D721Med (cell line): ENCODE measurements at places on chromosomes 3 and 15.

GRCh38 chr3:9727041-9727595 lies 4.4 kb upstream of the BRPF1 start:
- DNase-seq, result no peak

- no peak for DNase-seq
Observed at GRCh38 chr15:60803059-60803458, 324.1 kb upstream of the ICE2 start.

GRCh38 chr3:102525624-102526023 lies 90.8 kb downstream of the ZPLD1 start:
- no peak for DNase-seq

GRCh38 chr3:3551981-3552380 lies 247.2 kb upstream of the LRRN1 start:
- DNase-seq, result no peak

GRCh38 chr15:39884351-39884750 lies 35.7 kb downstream of the GPR176 start:
- no peak for DNase-seq

GRCh38 chr3:122690096-122690495 lies 9.5 kb downstream of the PARP14 start:
- no peak for DNase-seq

- DNase-seq, result no peak
Observed at GRCh38 chr15:76293361-76293760, 17.9 kb downstream of the ETFA start.

GRCh38 chr3:195895861-195896360 lies 12.4 kb downstream of the TNK2 start:
- no peak for DNase-seq

DNA sequence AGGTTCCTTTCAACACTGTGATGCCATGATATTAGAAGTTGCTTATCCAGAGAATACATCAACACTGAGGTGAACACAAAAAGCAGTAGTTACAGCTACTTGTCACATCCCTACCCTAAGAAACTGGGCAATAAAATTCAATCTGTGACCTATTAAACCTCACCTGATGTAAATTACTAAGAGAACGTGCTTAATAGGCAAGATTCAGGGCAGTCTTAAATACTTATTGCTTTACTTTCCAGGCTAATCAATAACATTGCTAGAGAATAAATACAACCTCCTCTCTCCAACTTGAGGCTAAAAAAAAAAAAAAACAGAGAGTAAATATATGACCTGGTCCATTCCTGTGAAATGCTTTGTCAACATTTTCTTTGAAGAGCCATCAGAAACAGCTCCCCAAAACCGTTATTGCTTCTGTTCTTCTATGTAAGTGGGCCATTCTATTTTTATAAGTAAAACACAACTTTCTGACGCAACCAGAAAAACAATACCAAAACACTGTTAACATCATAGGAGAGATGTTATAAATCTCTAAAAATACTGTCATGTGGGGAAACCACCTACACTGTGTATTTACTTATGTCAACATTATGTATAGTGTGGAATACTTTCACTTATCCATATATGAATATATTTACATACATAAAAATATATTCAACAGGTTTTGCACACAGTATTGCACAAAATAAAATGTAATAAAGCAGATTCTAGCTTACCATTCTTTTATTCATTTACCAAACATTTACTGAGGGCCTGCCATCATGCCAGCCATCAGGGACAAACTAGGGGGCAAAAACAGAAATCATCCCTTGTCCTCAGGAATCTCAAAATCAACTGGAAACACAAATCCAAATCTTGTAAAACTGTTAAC lies 2.7 kb downstream of the NKIRAS1 start:
- DNase-seq, result no peak

DNA sequence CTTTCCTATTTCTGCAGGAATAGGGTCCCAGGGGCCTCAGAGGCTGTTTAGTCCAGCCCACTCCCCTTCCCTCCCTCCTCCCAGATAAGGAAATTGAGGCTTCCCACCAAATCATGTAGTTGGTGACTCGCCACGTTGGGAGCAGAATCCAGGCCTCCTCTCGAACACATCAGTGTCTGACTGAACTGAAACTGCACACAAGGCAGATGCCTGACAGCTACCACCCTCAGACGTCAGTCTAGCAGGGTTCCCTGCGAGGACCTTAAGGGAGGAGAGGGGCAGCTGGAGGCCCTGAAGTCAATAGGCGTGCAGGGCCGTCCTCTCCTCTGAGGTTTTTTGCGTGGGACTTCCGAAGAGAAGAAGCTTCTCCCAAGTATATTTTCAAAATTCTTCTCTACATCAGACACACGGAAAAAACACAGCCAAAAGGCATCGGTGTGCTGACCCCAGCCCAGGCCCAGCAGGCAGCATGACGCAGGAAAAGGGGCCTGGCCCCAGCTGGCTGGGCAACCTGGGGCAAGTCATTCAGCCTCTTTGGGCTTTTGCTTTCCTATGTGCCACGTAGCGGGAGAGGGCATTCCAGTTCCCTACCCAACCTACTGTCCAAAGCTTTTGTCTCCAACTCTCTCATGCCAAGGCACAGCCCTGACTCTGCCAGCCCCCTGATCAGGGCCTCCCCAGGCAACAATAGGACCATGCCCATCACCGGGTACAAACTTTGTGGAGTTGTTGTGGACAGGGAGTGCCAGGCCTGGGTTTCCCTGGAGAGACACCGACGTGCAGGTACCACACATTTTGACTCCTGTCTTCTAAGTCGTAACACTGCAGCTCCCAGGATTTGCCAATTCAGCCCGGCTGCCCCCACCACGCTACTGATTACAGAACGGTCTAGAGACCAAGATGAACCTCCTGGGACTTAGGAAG lies 283.1 kb downstream of the XXYLT1 start:
- no peak for DNase-seq

DNA sequence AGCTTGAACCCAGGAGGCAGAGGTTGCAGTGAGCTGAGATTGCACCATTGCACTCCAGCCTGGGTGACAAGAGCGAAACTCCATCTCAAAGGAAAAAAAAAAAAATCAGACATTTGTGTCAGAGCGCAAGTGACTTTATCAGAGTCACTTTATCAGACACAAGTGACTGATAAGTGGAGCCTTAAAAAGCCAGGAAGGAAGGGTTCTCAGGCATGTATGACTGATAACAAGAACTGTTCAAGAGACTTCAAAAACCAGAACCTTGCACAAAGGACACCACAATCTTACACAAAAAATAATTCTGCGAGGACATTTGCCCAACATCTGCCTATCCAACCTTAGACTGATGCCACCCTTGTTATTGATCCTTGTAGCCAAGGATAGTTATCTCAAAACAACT lies 13.3 kb upstream of the CFAP44 start:
- no peak for DNase-seq
